ENCODE measurements at places on chromosomes 3 and 15. TPM values are rescaled to one million over a fixed set of nuclear protein-coding genes. Genes with fewer than 3 reads are reported as not detected.

The CRABP1 gene
- not detected for total RNA-seq

DNA sequence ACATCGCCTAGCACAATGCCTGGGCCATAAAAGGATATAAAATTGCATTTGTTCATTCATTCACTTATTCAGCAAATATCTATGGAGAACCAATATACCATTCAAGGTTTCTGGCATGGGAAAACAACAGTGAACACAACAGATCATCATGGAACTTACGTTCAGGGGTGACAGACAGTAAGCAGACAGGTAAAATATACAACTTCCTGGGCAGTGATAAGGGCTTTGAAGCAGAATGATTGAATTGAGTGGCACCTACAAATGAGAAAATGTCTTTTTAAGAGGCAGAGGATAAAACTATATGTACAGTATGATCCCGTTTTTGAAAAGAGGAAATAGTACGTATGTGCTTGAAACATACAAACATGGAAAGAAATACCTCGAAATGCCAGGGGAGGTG, 39.2 kb downstream of the CMTM7 start:
- no peak for DNase-seq

DNA sequence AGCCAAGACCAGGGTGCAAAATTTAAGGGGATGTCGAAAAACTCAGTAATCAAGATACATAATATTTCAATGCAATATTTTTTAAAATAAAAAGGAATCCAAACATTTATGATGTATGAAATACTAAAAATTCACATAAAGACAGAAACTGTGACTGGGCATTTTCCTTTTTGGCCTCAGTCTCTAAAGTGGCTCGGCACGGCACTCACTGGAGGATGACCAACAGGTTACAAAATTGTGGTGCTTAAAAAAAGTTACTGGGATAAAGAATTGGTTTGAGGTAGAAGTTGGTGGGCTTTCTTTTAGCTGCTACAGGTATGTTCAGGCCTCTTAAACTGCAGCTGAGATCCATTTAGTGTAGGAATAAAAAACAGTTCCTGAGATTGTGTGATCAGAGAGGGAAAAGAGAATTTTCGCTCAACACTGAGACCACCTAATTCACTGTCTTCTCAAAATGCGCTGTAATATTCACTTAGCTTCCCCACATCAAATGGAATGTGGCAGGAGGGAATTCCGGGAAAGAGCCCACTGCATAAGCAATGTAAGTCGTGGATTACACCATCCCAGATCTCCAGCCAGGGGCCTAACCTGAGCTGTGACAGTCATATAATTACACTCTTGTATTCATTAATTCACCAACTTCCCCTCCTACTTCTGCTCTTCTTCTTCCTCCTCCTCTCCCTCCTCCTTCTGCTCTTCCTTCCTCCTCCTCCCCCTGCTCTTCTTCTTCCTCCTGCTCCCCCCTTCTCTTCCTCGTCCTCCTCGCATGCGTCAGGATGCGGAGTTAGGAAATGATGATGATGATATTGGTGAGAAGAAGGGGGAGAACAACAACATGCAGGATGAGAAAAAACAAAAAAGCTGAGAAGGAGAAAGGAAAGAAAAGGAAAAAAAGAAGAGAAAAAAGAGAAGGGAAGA, 45.9 kb downstream of the HES1 start:
- DNase-seq = no peak

DNA sequence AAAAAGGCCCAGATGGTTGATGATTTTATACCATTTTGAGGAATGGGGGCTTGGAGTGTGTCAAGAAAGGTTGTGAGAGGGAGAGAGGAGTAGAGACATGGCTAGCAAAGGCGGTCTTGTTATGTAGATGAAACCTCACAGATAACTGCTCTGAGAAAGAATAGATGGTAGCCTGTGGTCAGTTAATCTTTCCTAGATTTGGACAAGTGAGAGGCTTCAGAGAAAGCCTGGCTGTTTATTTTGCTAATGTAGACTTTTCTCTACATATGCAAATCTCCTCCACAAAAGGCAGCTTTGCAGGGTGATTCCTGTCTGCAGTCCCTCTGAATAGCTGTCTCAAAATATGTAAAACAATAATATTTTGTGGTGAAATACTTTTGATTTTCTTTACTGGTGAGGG, 177.3 kb downstream of the OTOL1 start:
- DNase-seq = no peak

DNA sequence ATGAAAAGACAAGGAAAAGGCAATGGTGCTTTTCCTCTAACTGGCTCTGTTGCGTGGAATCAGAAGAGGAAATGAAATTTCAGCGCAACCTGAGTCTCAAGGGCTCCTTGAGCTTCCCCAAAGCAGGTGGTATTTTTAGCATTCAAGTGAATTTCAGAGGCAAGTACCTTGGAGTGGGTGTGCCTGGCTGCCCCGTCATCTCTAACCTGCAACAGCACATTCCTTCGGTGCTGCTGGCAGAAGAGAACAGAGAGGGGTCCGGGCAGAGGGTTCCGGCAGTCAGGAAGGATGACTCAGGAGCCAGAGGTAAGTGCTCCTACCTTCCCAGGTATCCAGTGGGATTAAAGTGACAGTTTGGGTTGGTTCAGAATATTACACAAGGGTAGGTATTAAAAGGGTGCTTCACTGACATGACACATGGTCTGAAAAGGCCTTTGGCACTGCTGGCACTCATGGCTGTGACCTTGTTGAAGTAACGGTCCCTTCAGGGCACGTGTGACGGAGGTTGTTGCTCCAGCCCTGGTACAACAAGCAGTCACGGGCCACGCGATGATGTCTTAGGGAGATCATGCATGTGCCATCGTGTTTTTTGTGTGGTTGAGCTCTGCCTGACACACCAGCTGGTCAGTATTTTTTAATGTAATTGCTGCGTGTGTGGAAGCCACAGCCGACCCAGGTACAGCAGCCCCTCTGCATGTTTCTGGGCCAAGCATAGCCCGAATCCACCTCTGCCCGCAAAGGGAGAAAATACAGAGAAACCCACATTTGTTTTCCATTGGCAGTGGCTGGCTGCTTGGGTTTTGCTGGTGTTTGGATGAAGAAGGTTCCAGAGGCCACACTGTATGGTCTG, 75.7 kb downstream of the LRRK1 start:
- DNase-seq = no peak
